ENCODE measurements at places on chromosomes 3 and 15. TPM values are rescaled to one million over a fixed set of nuclear protein-coding genes. Genes with fewer than 3 reads are reported as not detected.
A peak's percentile ranks its signal among the peaks of the same experiment; 100 is the strongest.

The USF3 gene
- 3.8 TPM for polyA plus RNA-seq

The ARHGEF26 gene
- 0.40 TPM for polyA plus RNA-seq

The MITF gene
- polyA plus RNA-seq: 2.0 TPM

The SKOR1 gene
- not detected for polyA plus RNA-seq

The ZNF280D gene
- polyA plus RNA-seq: 8.0 TPM

The KIAA1143 gene
- 21.8 TPM for polyA plus RNA-seq

The AADACL2 gene
- not detected for polyA plus RNA-seq

The P2RY14 gene
- not detected for polyA plus RNA-seq

- H3K27me3 ChIP-seq: no peaks in the 10 kb centered on the region
- no peaks in the 10 kb centered on the region for H3K36me3 ChIP-seq
- no peak overlapping the region for H3K27ac ChIP-seq
- DNase-seq: no peak
- H3K4me1 ChIP-seq: no peaks in the 10 kb centered on the region
Measured at GRCh38 chr3:102619361-102619760, 184.5 kb downstream of the ZPLD1 start.

DNA sequence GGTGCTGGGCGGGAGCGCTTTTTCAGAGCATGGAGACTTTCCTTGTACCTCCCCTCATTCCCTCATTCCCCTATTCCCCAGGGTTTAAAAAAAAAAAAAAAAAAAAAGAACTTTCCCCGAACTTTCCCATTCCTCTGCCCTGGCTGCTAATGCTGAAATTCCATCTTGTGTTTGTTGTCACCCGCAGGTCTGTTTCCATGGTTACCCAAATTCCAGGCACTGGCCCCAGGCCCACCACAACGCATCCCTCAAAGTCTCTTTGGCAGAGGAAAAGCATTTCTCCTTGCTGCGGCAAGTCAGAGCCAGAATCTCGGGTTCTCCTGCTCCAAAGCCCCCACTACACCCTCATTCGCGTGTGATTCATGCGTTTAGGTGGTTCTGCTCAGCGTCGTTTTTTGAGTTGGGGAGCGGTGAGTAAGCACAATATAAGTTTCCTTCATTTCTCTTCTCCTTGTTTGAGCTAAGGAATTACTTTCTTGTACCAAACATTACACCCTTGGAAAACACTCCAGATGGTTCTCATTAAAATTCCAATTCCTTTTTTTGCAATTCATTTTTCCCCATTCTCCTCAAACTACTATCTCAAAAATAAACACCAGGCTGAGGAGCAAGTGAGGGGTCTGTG is 21.6 kb downstream of the ANAPC13 start:
- H3K4me3 ChIP-seq: peak overlapping the region; percentile 52
- DNase-seq: peak; percentile 98
- H3K36me3 ChIP-seq: no peaks in the 10 kb centered on the region

- H3K27me3 ChIP-seq: no peaks in the 10 kb centered on the region
- H3K4me1 ChIP-seq: peaks cover 56% of the 10 kb centered on the region
- peak; percentile 59 for DNase-seq
Measured at GRCh38 chr3:9399337-9399703, 1.9 kb downstream of the SETD5 start.

DNA sequence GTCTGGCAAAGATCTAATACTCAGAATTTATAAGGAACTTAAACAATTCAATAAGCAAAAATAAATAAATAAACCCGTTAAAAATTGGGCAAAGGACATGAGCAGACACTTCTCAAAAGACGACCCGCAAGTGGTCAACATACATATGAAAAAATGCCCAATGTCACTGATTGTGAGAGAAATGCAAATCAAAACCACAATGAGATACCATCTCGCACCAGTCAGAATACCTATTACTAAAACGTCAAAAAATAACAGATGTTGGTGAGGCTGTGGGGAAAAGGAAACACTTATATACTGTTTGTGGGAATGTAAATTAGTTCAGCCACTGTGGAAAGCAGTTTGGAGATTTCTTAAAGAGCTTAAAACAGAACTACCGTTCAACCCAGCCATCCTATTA is 188.0 kb upstream of the MRPL3 start:
- H3K27me3 ChIP-seq: 0 out of 2 replicates have a peak, but pooled peaks cover 6% of the 10 kb centered on the region
- DNase-seq: no peak
- H3K36me3 ChIP-seq: no peaks in the 10 kb centered on the region

DNA sequence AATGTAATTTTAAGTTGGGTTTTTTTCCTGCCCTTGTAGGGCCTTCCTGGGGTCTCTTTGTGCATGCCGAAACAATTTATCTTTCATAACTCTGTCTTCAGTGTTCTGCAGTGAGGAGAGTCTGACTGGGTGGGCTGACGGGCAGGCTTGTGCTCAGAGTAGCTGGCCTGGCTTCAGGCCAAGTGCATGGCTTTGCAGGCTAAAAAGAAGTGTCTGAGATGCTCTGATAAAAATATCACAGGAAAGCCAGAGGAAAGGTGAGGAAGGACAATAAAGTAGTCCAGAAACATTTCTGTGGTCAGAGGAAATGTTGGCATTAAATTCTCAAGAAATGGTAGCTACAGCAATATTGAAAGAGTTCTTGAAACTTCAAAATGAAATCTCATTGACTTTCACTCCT is 25.5 kb downstream of the ST3GAL6 start:
- DNase-seq: peak; percentile 14
- no peaks in the 10 kb centered on the region for H3K27me3 ChIP-seq
- H3K4me1 ChIP-seq: peaks cover 31% of the 10 kb centered on the region
- H3K36me3 ChIP-seq: no peaks in the 10 kb centered on the region

DNA sequence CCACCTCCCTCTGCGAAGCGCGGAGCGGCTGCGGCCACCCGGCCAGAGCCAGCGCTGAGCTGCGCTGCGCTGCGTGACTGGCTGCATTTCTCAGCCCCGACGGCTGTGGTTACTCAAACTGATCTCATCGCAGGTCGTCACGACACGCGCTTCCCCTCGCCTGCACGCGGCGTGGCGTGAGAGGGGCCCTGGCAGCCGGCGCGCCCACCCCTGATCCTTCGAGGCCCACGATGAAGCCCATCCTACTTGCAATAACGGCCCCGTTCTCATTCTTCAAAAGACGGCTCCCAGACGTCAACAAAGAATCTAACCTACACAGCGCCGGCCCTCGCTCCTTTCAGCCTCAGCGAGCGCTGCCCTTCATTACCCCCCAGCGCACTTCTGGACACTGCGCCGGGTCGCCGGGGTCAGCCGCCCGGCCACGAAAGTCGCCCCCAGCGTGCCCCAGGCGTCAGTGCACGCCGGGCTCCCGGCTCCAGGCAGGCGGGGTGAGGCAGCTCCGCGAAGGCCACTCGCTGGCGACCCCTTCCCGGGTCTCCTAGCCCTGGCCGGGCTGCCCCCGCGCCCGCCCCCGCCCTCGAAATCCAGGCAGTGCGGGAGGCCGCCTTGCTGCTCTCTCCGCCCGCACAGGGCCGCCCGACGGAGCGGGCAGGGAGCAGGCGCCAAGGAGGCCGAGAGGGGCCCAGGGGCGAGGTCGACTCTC is 9.9 kb upstream of the LEKR1 start:
- DNase-seq: peak; percentile 87
- peak overlapping the region; percentile 97 for H3K27ac ChIP-seq
- H3K36me3 ChIP-seq: no peaks in the 10 kb centered on the region
- H3K27me3 ChIP-seq: no peaks in the 10 kb centered on the region
- peak overlapping the region; percentile 49 for H3K4me3 ChIP-seq
- H3K4me1 ChIP-seq: peaks cover 70% of the 10 kb centered on the region

DNA sequence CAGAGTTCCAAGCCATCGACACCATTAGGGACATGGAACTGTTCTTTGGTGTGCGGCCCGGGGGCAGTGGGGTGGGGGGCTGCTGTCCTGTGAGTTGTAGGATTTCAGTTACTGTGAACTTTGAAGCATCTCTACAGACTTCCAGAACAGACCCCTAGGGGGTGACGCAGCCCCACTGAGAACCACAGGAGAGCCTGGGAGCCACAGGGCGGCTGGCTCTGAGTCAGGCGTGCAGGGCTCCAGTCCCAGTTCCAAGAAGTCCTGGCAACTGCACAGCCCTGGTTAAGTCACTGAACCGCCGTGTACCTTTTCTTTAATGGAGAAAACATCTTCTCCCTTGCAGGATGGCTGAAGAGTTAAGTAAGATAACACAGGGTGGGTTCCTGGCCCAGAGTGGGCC is 23.5 kb upstream of the LRTM1 start:
- no peaks in the 10 kb centered on the region for H3K36me3 ChIP-seq
- H3K4me3 ChIP-seq: no peak overlapping the region
- no peaks in the 10 kb centered on the region for H3K27me3 ChIP-seq
- H3K27ac ChIP-seq: peak overlapping the region; percentile 35
- peak; percentile 97 for DNase-seq

- DNase-seq: peak; percentile 74
- no peak overlapping the region for H3K4me3 ChIP-seq
- peak overlapping the region; percentile 46 for H3K27ac ChIP-seq
Measured at GRCh38 chr3:8848696-8849131, 79.3 kb upstream of the OXTR start.

DNA sequence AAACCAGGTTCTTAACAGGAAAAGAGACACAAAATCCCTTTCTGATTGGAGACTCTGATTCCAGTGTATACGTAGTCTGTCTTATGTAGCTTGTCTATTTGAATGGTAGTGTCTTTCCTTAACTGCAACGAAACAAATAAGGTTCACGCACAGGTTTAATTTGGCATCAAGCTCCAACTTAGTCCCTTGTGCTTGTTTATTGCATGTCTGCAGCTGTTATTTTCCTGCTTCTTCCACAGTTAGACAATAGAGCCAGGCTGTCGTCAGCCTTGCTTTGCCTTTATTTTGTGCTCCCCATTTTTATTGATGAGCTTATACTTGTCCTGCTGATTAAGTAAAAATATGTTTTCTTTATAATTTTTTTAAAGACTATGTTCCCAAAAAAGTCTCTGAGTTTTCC is 152.7 kb upstream of the CDIN1 start:
- no peak for DNase-seq
- no peak overlapping the region for H3K4me3 ChIP-seq
- no peaks in the 10 kb centered on the region for H3K27me3 ChIP-seq

GRCh38 chr3:140152851-140153639 is 218.1 kb downstream of the CLSTN2 start:
- no peaks in the 10 kb centered on the region for H3K4me1 ChIP-seq
- H3K27ac ChIP-seq: no peak overlapping the region
- no peaks in the 10 kb centered on the region for H3K27me3 ChIP-seq
- no peak overlapping the region for H3K4me3 ChIP-seq
- no peaks in the 10 kb centered on the region for H3K36me3 ChIP-seq
- DNase-seq: no peak

DNA sequence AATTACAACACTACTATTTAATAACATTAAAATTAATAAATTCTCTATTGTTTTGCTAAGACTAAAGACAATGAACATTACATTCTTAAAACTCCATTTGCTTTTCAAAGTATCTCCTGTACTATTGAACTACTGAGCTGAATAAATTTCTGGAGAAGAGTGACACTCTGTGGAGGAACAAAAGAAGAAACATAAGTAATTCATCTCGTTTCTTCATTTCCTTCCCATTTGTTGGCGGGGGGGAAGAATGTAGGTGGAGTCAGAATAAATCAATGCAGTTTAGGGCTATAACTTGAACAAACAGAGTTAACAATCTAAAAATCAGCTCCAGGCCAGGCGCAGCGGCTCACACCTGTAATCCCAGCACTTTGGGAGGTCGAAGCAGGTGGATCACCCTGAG is 32.7 kb downstream of the EFHB start:
- no peak overlapping the region for H3K27ac ChIP-seq
- peak; percentile 2 for DNase-seq
- H3K4me1 ChIP-seq: peaks cover 8% of the 10 kb centered on the region

DNA sequence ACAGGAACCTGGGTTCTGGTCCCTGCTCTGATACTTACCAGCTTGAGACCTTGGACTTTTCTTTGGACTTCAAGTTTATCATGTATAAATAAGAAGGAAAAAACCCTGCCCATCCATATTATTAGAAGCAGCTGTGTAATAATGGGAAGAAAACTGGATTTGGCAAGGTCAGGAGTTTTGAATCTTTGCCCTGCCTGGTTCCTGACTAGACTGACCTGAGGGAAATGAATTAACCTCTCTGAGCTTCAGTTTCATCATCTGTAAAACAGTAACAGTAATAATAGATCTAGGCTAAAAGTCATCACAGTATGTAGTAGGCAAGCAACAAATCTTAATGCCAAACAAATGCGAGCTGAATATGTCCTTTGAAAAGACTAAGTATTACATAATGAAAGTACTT is 68.8 kb downstream of the FSIP1 start:
- no peak overlapping the region for H3K4me3 ChIP-seq
- DNase-seq: no peak
- H3K27ac ChIP-seq: no peak overlapping the region
- no peaks in the 10 kb centered on the region for H3K27me3 ChIP-seq

DNA sequence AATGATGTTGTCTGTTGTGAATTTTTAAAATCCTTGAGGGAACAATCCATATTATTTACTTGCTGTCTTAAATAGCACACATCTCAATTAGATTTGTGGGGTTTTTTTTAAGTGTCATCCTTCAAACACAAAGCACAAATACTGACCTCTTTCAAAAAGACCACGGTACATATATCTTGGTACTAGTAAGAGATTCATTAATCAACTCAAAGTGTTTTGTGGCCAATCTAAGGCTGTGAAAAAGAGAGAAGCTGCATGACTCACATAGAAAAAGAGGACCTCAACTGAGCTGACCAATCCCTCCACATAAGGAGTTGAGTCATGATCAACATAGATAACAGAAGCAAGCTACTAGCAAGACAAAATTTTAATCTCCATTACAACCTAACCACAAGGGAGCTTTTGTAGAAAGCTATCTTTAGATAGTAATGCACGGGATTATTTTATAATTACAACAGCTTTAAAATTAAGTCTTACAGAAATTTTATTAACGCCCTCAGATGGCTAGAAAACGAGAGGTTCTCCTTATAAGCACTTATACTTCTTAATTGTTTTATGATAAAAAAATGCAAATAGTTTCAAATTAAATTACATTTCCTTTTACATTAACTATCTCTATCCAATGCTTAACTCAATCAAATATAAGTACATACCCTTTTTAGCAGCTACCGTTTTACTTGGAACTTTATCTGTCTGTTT is 60.5 kb downstream of the TOP2B start:
- H3K27ac ChIP-seq: peak overlapping the region; percentile 60
- peak; percentile 89 for DNase-seq
- H3K4me1 ChIP-seq: peaks cover 22% of the 10 kb centered on the region

GRCh38 chr3:58102976-58103451 is 94.8 kb downstream of the FLNB start:
- no peaks in the 10 kb centered on the region for H3K27me3 ChIP-seq
- H3K4me1 ChIP-seq: no peaks in the 10 kb centered on the region
- no peak overlapping the region for H3K27ac ChIP-seq
- peaks cover 97% of the 10 kb centered on the region for H3K36me3 ChIP-seq

- no peak overlapping the region for H3K4me3 ChIP-seq
- DNase-seq: peak; percentile 89
- H3K27me3 ChIP-seq: no peaks in the 10 kb centered on the region
- peak overlapping the region; percentile 95 for H3K27ac ChIP-seq
- no peaks in the 10 kb centered on the region for H3K36me3 ChIP-seq
Measured at GRCh38 chr15:39248204-39248603, 332.7 kb upstream of the THBS1 start.
